ENCODE measurements at places on chromosomes 13 and 19.
A peak's percentile ranks its signal among the peaks of the same experiment; 100 is the strongest.

GRCh38 chr13:22357132-22357531 lies 686.3 kb downstream of the FGF9 start:
- no peak for DNase-seq

DNA sequence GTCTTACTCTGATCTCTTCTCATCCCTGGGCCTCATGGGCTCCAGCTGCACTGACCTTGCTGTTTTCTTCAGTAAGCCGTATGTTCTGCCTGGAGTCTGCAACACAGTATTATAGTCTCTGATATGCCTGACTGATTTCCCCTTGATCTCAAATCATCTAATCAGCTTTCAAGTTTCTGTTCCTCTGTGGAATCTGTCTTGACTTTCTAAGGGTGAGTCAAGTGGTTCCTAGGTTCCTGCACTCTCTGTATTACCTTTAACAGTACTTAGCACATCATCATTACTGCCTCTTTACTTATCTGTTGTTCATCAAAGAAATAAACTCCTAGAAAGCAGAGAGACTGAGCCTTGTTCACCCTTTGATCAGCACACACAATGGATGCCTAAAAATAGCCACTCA lies 350.7 kb downstream of the LMO7 start:
- DNase-seq = no peak

DNA sequence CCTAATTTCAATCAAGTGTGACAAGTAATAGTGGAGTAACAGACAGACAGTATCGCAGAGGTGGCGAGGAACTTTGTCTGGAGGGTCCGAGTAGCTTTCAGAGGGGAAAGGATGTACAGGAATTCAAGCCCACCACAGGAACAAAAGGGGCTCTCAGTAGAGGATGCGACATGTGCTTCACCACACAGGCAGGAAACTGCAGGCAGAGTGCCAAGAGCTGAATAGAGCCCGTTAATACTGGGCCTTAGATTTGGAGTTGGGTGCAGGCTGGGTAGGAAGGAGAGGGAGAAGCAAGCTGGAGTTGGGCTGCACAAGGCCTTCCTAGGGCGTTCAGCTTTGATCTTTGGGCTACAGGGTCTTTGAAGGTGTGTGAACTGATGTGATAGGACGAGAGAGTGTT lies 1.2 kb downstream of the CCDC70 start:
- DNase-seq = no peak

DNA sequence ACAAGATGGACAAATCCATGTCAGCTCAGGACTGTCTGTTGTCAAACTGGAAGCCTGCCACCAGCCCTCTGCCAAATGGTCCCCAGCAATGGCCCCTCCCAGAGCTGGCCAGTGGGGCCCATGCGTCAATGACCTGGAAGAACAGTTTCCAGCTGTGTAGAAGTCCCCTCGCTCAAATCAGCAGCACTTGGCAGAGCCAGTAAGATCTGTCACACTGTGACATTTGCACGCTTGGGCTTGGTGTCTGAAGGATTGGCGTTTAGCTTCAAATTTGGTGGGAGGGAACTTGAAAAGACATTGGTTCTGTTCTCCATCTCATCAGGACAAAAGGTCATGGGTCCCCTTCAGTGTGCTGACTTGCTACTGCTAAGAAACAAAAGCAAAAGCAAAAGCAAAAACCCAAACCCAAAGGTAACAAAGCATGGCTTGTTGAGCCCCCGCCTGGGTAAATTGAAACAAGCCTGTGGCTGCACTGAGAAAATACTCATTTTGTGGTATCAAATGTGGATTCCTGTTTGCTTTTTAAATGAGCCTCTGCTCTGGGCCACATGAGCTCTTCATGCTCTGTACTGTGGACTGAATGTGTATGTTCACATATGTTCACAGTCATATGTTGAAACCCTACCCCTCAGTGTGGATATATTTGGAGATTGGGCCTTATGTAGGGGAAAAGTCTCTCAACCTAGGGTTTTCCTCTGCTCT lies 253.6 kb upstream of the MAB21L1 start:
- DNase-seq = no peak

GRCh38 chr13:114099918-114100445 lies 32.4 kb downstream of the RASA3 start:
- DNase-seq = no peak

- DNase-seq = no peak
Observed at GRCh38 chr13:24179486-24179850, 18.9 kb downstream of the SPATA13 start.

- DNase-seq = no peak
Observed at GRCh38 chr19:14003251-14004055, 2.7 kb downstream of the RFX1 start.

GRCh38 chr13:19695428-19695827 lies 62.0 kb downstream of the MPHOSPH8 start:
- DNase-seq = no peak

DNA sequence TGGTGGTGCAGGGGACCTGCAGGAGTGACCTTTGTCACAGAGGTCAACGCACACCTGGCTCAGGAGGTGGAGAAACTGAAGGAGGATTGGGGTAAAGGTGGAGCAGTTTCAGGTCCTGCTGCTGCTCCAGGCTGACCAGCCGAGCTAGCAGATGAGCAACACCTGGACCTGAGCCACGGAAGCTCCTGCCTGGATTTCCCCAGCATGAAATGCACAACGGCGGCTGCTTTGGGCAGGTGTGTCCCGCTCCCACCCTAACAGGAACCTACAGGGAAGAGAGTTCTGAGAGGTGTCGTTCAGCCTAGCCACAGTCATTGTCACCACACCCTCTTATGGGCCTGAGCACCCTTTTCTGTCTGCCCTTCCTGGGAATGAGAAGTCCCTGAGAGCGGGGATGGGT lies 15.7 kb upstream of the CD177 start:
- DNase-seq = no peak

GRCh38 chr13:107457686-107458085 lies 757.6 kb downstream of the LIG4 start:
- no peak for DNase-seq

GRCh38 chr13:26494571-26495195 lies 62.8 kb upstream of the WASF3 start:
- DNase-seq = no peak

- no peak for DNase-seq
Observed at GRCh38 chr13:44802491-44802890, 186.8 kb downstream of the NUFIP1 start.

- DNase-seq = no peak
Observed at GRCh38 chr19:5194641-5195040, 146.0 kb downstream of the PTPRS start.

- DNase-seq = no peak
Observed at GRCh38 chr19:18265582-18265981, 8.7 kb downstream of the IQCN start.

- no peak for DNase-seq
Observed at GRCh38 chr19:54448040-54448773, 792 bp upstream of the LENG8 start.

- no peak for DNase-seq
Observed at GRCh38 chr19:57276430-57276829, 3.9 kb upstream of the ZNF460 start.

GRCh38 chr19:15265850-15266248 lies 33.6 kb upstream of the EPHX3 start:
- DNase-seq = no peak

- no peak for DNase-seq
Observed at GRCh38 chr19:3466635-3467034, 13.7 kb downstream of the SMIM24 start.

- no peak for DNase-seq
Observed at GRCh38 chr13:75724752-75725517, 88.8 kb downstream of the LMO7 start.

DNA sequence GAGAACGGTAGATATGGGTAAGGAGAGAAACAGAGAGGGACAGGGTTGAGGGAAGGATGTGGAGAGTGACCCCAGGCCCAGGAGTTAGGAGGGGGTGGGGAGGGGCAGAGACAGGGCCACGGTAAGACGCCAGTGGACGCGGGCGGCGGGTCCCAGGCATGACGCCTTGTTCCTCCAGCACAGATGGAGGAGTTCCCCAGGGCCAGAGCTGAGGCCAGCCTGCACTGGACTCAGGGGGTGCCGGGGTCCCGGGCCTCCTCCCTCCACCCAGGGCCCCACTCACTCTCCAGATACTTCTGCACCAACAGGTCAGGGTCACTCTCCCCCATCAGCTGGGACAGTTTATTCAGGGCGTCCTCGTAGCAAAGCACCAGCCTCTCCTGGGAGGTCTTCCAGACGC lies 22.0 kb upstream of the EMP3 start:
- no peak for DNase-seq

GRCh38 chr13:72891423-72891822 lies 109.5 kb downstream of the PIBF1 start:
- no peak for DNase-seq

- no peak for DNase-seq
Observed at GRCh38 chr19:10803252-10803651, 32.8 kb downstream of the TMED1 start.

DNA sequence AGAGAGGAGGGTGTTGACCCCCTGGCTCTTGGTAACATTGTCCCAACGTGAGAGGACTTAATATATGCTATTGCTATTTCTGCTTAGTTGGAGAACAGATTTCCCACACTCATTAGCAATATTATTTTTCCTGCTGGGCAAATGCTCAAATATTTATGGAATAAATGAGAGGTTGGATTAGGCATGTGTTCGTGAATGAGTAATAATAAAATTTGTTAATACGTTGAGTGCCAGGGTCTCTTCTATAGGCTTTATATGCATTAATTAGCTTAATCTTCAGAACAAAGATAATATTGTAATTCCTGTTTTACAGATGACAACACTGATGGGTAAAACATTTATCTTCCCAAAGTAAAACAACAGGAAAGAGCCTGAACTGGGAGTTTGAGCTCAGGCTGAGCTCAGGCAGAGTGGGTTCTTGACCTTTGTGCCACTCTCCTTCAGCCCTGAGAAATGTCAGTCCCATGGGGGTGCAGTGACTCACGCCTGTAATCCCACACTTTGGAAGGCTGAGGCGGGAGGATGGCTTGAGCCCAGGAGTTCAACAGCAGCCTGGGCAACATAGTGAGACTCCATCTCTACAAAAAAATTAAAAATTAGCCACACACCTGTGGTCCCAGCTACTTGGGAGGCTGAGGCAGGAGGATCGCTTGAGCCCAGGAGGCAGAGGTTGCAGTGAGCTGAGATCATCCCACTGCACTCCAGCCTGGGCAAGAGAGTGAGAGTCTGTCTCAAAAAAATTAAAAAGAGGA lies 1.2 kb downstream of the ZNF233 start:
- no peak for DNase-seq

DNA sequence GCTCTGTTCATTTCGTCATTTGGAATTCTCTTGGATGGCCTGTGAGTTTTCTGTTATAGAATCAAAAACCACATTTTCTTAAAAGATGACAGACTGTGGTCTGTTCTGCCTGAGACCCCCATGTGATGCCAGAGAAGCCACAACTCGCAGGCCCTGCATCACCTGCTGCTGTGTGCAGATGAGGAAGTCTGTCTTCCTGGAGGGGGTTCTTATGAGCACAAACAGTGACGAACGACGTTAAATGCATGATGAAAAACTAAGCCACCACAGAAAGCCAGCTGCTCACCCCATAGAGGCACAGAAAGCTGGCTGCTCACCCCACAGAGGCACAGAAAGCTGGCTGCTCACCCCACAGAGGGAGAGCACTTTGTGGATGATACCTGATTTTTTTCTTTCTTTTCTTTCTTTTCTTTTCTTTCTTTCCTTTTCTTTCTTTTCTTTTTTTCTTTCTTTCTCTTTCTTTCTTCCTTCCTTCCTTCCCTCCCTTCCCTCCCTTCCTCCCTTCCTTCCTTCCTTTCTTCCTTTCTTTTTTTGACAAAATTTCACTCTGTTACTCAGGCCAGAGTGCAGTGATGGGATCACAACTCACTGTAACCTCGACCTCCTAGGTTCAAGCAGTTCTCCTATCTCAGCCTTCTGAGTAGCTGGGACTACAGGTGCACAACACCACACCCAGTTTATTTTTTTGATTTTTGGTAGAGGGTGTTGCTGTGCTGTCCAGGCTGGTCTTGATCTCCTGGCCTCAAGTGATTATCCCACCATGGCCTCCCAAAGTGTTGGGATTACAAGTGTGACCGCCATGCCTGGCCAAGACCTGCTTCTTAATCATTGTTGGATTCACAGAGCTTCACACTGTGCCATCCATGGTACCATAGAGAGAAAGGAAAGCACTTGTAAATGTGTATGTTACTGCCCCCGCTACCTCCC lies 1191.4 kb downstream of the UQCRFS1 start:
- DNase-seq = no peak

DNA sequence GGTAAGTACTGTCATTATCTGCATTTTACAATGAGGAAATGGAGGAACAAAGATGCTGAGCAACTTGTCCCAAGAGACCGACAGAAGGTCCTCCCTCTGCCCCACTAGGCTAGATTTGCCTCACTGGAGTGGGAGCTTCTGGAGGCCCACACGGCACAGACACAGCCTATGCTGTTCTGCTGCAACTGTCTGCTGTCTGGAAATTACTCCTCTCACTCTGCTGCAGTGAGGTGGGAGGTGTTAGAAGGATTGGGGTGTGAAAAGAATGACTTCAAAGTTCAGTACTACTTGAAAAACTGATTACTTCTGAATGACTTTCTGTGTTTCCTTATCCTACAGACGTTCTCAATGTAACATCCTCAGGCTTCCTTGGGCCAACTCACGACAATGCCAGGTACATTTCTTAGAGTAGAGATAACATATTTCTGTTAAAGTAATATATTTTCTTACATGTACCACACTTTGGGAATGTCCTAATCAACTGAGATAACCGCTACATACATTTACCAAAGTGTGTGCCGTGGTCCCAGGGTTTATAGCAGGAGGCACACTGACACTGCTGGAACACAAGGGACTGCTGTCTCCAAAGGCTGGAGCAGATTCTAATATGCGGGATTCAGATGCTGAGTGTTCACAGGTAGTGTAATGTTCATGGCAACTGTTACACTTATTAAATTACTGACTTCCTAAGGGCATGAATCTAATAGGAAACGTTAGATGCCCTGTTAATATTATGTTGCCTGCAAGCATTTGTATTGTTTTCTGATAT lies 53.5 kb upstream of the WASF3 start:
- no peak for DNase-seq

DNA sequence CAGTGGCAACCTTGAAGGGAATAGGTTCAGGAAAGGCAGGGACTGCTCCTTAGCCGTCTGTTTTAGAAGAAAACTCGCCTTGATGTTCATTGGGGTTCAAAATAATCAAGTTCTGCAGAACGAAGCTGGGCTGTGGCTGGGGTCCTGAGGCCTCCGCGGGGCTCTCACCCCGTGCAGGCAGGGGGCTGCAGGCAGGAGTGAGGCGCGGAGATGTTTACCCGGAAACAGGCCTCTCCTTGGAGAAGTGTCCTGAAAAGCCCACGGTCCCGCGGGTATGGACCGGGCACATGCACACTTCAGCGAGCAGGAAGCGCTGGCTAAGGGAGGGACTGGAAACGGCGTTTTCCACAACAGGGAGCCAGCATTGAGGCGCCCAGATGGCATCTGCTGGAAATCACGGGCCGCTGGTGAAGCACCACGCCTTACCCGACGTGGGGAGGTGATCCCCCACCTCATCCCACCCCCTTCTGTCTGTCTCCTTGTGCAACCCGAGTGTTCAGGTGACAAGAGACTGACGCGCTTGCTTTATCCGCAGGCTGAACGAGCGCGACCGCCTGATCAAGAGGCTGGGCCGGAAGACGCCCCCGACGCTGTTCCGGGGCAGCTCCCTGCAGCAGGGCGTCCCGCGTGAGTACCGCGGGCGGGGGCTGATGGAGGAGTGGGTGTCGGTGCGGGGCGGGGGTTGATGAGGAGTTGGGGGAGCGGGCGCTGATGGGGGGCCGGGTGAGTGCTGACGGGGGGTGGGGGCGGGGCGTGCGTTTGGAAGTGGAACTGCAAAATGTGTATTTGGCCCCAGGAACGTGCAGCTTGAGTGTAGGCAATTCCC lies 39.6 kb downstream of the SHISA2 start:
- peak; percentile 56 for DNase-seq

- DNase-seq = no peak
Observed at GRCh38 chr19:44303976-44304568, 753 bp downstream of the ZNF235 start.

GRCh38 chr13:25733696-25734435 lies 317.9 kb downstream of the SHISA2 start:
- no peak for DNase-seq

All from CD4-positive, alpha-beta T cell (primary cell).